Activated CD4-positive, alpha-beta T cell treated with anti-CD3 and anti-CD28 coated beads, Interleukin-2, amount 50 U/mL, for 4 hours (primary cell): ENCODE measurements at places on chromosomes 16 and 17.
A peak's percentile ranks its signal among the peaks of the same experiment; 100 is the strongest.

GRCh38 chr16:63080746-63081145 lies 1044.5 kb upstream of the CDH8 start:
- no peak for DNase-seq

GRCh38 chr16:24497440-24497839 lies 41.9 kb upstream of the RBBP6 start:
- no peak for DNase-seq

DNA sequence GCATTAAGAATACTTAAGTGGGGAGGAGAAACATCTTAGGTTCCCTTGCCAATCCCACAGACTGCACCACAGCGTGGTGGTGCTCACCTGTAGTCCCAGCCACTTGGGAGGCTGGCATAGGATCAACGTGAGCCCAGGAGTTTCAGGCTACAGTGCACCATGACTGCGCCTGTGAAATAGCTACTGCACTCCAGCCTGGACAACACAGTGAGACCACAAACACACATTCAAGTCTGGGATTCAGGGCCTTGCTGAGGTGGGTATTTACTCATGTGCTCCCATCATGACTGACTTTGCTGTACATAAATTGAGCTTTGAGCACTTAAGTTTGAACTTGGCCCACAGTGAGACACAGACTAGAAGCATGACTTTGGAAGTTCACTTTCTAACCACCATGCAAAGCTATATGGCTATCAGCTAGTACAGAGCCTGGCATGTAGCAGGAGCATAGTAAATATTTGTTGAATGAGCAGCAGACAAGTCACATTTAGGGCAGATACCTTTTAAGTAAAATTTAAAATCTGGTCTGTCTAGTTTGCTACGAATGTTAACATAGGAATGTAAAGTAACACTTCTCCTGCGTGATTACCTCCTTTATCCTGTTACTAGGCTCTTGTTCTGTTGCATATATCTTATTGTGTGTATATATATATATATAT lies 33.5 kb downstream of the CEP95 start:
- DNase-seq = no peak

GRCh38 chr17:17890773-17891759 lies 54.3 kb upstream of the SREBF1 start:
- DNase-seq = peak; percentile 35

- DNase-seq = no peak
These were observed 28.6 kb downstream of the DCAKD start for GRCh38 chr17:45022655-45023339.

DNA sequence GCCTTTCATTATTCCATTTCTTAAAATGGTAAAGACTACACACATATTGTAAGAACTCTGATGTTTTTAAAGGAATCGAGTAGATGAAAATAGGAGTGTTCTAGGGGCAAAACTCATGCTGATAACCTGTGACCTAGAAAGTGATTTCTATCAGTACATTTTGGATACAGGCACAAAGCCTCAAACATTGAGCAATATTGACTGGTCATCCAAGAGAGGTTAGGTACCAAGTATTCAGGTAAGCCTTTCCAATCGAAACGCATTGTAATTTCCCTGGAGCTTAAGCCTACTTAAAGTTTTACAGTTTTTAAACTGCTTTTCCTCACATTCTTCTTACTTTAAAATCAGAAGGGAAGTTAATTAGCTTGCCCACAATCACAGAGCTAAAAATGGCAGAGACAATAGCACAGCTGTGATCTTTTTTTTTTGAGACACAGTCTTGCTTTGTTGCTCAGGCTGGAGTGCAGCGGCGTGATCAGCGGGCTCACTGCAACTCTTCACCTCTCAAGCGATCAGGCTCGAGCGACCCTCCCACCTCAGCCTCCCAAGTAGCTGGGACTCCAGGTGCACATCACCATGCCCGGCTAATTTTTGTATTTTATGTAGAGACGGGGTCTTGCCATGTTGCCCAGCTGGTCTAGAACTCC lies 3.3 kb downstream of the GOT2 start:
- DNase-seq = no peak

DNA sequence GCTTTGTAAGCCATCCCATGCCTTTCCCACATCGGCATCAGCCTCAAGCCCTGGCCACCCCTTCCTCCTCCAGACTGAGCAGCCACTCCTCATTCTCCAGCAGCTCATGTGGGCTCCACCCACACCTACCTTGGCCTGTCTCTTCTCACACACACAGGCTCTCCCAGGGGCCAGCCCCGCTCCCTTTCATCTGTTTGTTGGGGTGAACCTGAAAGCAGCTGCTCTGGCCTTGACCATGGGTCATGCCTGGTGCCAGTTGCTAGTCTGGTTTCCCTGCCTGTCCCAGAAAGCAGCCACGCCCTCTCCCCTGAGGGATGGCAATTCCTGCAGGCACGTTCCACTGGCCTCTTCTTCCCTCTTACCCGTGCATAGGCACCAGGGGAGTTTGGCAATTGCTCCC lies 11.4 kb upstream of the TMEM238L start:
- no peak for DNase-seq

DNA sequence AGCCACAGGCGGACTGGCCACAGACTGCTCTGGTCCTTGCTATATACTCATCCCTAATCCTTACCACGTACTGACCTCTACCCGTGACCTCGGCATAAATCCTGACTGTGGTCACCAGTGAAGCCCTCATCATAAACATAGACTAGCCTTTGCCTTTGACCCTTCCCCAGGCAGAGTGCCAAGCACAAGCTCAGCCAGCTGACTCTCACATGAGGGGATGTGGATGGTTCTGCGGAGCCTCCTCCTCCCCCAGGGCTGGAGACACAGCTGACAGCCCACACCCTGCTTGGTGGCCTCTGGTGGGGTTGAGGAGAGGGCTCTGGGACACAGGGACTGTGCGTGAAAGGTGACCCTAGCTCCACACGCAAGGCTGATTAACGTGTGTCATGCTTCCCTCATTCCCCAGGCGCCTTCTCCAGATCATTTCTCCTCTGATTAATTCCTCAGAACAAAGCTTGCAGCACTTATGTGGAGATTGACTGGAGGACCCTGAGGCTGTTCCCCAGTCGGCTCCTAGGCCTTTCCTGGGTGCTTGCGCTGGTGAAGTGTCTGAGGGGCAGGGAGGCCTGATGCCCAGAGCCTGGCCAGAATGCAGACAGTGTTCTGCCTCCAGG lies 241.5 kb upstream of the NLRP1 start:
- no peak for DNase-seq

DNA sequence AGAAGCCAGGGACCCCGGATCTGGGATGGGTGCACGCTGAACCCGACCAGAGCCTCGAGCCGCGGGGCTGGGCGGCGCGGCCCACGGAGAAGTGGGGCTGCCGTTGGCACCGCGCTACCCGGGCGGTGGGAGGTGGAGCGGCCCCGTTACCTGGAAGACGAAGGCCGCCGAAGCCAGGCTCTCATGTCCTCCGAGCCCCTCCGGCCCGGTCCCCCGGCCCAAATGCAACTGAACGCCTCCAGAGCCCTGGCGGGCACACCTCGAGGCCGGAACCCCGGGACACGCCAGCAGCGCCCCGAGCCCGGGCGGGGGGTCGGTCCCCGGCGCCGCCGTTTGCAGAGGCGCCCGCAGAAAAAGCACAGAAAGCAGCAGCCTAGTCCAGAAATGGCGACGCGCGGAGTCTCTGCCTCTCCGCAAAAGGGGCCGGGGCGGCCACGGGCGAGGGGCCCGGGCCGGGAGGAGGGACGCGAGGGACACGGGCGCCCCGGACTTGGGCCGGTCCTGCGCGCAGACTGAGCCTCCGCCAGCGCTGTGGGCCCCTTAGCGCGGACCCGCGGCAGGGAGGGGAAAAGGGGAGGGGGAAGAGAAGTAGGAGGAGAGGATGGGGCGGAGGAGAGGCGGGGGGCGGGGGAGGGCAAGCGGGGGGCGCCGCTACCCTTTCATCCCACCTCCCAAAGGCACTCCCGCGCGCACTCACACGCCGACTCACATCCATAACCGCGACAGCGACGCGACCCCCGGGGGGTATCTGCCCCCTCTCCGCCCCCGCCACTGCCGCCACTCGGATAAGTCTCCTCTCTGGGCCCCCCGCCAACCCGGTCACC lies 1.4 kb downstream of the AXIN2 start:
- DNase-seq = peak; percentile 9

DNA sequence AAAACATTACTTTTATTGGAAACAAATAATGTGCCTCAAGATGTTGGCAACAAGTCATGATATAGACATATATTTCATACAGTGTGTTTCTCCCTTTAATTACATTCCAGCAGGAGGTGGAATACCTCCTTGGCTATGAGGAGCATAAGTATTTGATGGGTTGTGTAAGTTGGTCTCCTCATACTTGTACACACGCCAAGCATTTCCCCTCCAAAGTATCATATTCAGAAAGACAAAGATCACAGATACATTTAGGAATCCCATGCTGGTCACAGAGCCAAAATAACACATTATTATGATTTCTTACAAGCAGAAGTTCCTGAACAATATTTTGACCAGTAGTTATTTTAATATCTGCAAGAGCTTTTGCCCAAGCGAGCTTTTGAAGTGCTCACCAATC lies 57.8 kb downstream of the WSB1 start:
- no peak for DNase-seq

GRCh38 chr16:15434425-15435215 lies at the start of gene BMERB1:
Gene BMERB1, plus strand, starts transcription at chr16:15434588. Its CDS starts 66 bp downstream, at chr16:15434654.
- DNase-seq = peak; percentile 31

GRCh38 chr16:4683255-4684057 lies 9.9 kb upstream of the NUDT16L1 start:
- no peak for DNase-seq

- no peak for DNase-seq
These were observed 5.9 kb upstream of the ADCY7 start for GRCh38 chr16:50260206-50261159.

GRCh38 chr17:67555855-67556254 lies 161.9 kb upstream of the NOL11 start:
- DNase-seq = no peak
